ENCODE measurements at places on chromosomes 13 and 19.
A peak's percentile ranks its signal among the peaks of the same experiment; 100 is the strongest.

DNA sequence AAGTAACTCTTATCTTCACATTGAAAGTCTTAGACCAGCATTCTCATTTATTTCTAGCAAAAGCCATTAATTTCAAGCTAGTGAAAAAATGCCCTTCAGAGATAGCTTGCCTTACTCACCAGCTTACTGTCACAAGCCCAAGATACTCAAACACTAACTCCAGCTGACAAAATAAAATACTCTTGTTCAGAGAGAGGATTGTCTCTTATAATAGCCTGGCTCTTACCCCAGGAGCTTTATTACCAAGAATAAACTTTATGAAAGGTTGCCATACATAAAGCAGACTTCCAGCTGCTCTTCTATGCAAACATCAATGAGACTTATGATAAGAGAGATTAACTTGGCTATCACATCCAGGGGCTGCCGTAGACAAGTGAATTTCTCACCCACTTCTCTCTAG, 53.6 kb downstream of the XPO4 start:
- no peak for DNase-seq

DNA sequence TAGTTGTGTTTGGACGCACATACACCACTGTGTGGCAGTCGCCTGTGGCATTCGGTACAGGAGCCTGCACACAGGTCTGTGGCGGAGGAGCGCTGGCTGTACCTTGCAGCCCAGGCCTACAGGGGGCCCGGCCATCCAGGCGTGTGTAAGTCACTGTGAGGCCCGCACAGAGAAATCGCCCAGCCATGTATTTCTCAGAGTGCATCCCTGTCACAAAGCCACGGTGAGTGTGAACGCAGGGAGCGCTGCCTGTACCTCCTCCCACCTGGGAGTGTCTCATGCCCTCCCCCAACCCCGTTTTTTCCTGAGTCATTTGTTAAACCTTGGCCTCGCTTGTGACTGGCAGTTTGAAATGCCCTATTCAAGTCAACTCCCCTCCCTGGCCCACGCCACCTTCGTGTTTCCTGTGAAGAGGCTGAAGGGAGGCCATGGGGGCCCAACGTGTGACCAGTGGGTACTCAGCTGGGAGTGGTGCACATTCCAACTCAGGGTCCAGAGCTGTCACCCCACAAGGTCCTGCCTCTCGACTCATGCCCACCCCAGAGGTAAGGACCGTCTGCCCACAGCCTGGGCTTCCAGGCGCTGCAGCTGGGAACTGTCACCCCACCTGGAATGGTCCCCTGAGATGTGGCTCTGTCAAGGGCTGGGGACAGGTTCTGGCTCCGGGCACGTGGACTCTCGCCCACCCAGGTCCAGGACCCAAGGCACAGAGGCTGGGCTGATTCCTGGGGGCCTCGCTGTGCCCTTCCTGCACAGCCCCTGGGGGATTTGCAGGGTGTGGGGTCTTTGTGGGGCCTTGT, 11.6 kb upstream of the RASA3 start:
- DNase-seq: no peak

DNA sequence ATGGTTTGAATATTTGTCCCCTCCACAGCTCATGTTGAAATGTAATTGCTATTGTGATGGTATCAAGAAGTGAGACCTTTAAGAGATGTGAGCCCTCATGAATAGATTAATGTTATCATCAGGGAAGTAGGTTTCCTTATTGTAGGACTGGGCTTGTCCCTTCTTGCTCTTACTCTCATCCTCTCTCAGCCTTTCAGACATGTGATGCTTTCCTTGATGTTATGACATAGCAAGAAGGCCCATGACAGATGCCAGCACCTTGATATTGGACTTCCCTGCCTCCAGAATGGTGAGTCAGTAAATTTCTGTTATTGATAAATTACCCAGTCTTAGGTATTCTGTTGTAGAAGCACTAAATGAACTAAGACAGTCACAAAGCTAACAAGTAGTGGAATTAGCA, 5.7 kb upstream of the ZMYM2 start:
- no peak for DNase-seq

DNA sequence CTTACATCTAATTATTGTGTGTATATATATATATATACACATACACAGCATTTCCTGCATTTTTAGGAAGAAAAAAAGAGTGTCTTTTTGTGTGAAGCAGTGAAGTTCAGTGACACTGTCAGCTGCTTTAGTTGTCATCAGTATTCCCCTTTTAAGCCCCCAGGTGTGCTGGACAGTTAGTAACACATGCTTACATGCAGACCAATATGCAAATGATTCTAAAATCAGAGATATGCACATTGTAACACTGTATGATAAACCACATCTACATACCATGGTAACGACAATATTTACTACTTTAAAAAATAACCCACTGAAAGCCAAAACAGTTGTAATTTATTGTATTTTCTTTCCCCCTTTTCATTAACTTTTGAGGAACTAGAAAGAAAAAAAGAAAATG, 16.8 kb downstream of the LHFPL6 start:
- no peak for DNase-seq

GRCh38 chr13:91647361-91647990, 249.1 kb downstream of the GPC5 start:
- DNase-seq: peak; percentile 6

- no peak for DNase-seq
These were observed 512 bp upstream of the REX1BD start for GRCh38 chr19:18587962-18588610.

- no peak for DNase-seq
These were observed 15.5 kb downstream of the CEACAM1 start for GRCh38 chr19:42512743-42513304.

DNA sequence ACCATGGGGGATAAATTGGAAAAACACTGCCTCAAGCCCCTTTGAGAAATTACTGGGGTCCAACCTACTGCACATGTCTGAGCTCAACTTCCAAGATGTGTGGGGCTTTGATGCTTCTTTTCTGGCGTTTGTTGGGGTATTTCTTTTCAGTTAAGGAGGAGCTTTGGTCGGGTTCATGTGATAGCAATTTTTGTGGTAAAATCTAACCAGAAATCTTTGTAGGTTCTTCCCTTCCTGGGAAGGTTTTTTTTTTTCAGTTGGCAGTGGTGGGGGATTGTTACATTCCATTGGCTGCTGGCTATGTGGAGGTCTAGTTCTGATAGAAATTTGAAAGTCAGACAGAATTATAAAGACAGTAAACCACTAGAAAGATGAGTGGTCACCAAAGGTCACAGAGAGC, 327.8 kb downstream of the ATP8A2 start:
- no peak for DNase-seq

GRCh38 chr13:67137044-67137735, 92.9 kb downstream of the PCDH9 start:
- peak; percentile 36 for DNase-seq

GRCh38 chr13:102376318-102376717, 25.5 kb downstream of the FGF14 start:
- no peak for DNase-seq

DNA sequence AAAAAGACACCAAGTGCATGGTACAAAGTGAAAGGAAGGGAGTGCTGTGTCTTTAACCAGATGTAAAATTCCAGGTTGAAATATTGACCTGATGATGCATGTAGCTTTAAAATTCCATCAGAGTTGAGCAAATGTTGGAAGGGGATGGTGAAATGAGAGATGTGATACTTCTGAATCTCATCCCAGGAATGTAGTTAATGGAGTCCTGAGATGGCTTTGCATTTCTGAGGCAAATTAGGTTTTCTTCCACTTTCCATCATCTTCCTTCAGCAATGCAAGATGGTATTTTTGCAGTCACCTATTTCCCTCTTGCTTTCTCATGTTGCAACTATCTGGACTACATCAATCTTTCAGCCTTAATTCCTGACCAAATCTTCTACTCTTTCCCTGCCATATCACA, 194.1 kb upstream of the MIR17HG start:
- no peak for DNase-seq

GRCh38 chr13:65725006-65725405, 1505.1 kb downstream of the PCDH9 start:
- DNase-seq: no peak

DNA sequence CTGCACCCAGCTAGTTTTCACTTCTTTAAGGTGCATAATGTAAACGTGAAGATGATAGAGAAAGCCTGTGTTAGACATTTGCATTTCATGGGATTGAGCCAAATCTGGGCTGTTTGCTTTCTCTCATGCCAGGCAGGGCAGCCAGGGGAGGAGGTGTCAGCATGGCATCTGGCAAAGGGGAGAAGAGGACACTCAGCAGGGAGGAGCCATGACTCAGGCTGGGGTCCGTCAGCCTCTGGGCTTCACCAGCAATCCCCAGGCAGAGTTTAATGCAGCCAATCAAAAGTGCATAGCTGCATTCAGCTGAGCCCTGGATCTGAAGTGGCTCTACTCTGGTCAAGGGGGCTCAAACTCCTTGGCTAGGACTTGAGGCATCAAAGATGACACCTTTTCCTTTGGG, 23.5 kb downstream of the EBPL start:
- no peak for DNase-seq

DNA sequence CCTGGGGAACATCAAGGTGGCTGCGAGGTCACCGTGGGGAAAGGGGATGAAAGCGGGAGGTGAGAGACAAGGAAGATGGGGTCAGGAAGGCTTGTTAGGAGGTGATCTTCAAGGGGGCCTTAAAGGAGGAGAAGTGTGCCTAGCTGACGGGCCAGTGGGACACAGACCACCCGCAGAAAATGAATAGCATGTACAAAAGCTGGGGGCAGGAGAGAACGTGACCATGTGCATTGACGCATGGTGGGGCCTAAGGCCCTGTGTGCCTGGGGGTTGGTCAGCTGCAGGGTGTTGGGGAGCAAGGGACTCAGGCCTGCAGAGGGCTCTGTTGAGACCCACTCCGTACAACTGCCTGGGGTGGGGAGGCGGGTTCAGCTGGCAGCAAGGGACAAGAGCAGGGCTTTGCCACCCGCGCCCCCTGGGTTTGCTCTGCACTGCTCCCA, 5.9 kb downstream of the RAB8A start:
- no peak for DNase-seq

GRCh38 chr13:43783820-43784219, 3.0 kb downstream of the ENOX1 start:
- DNase-seq: peak; percentile 67

DNA sequence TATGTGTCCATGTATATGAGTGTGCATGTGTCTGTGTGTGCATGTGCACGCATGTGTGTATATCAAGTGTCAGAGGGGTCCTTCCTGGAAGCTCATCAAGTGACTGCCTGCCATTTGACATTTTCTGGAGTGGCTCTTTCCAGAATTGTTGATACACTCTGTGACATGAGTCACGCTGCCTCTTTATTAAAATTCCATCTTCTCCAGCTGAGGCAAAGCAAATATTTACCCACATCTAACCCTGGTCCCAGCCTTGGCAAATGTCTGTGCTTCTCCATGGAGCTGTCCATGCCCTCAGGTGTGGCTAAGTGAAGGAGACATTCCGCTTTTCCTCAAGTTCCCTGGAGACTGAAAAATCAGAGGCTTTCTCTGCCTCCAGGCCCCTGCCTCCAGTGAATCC, 88.2 kb upstream of the MBNL2 start:
- DNase-seq: no peak

DNA sequence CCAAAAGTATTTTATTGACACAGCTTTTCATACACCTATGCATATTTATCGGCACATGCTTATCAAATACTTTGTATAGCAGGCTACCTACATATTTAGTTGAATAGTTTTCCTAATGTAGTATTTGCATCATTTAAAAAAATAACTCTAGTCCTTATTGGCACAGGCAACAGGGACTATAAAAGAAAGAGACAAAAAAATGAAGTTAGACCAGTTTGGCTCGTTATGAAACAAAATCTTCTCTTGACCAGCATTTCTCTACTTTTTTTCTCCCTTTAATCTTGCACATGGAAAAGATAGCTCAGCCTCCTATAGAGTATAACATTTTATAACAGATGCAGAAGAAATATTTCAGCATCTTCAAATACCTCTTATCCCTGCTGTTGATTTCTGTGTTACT, 794.8 kb upstream of the MIR17HG start:
- no peak for DNase-seq

- no peak for DNase-seq
These were observed 14.9 kb downstream of the SSC5D start for GRCh38 chr19:55503157-55503501.

DNA sequence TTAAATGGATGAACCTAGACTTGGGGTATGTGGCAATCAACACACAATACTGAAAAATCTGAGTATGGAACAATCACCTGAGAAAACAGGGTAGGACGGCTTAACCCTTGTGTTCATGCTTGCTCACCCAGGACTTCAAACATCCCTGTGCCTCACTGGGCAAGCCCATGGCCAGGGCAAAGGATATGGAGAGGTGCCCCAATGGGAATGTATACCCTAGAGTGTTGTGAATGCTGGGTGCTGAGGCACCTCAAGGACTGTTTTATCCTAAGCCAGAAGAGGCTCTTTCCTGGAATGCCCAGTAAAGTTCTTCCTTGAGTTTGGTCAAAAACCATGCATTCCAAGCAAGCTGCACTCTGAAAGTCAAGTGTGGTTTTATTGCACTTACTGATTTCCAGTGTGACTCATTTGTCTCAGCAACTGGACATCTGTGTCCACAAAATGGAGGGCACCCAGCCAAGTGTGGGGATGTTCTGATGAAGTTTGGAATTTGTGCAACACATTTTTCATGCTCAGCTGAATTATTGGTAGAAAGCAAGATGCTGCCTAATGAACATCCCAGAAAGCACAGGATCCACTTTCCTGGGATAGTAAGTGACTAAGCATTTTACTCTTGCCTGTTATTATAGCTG, 531.3 kb downstream of the RFC3 start:
- DNase-seq: peak; percentile 95

GRCh38 chr13:111923439-111923838, 143.5 kb upstream of the SOX1 start:
- DNase-seq: no peak

- DNase-seq: peak; percentile 91
These were observed 33.2 kb downstream of the RASA3 start for GRCh38 chr13:114099191-114099590.

GRCh38 chr13:43331672-43332071, 308.3 kb downstream of the DNAJC15 start:
- peak; percentile 29 for DNase-seq

GRCh38 chr19:49125025-49125731, 5.8 kb downstream of the PPFIA3 start:
- no peak for DNase-seq

- DNase-seq: no peak
These were observed 48.3 kb downstream of the MAP4K1 start for GRCh38 chr19:38569368-38569983.

- no peak for DNase-seq
These were observed 10.8 kb downstream of the SH3GL1 start for GRCh38 chr19:4389511-4390016.

DNA sequence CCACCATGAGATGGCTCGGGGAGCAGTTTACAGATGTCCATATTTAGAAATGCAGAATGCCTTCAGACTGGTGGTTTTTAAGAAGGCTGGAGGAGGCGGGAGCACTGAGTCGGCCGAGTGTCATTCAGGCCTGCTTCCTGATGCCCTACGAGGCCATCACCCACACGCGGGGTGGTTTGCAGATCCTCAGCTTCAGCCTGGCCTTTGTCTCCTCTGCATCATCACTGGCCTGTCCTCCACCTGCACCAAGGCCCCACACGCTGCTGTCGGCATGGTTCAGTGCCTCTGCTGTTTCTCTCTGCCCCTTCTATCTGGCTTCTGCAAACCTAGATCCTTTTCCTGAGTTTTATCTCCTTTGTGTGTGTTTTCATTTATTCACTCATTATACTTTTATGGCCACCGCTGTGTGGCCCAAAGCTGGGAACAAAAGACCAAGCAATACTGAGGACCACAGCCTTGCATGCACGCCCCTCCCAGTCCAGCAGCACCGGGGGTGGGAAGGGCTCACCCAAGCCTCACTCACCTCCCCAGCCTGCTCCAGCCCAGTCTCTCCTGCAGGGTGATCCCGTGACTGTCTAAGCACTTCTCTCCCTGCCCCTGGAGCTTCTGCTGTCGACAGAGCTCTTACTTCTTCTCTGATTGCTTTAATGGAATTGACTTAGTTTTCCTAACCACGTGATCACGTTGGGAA, 240.8 kb downstream of the TEX29 start:
- no peak for DNase-seq
